OCI-LY7 (cell line): ENCODE measurements at places on chromosomes 7 and 10.

GRCh38 chr10:59180689-59181270, 4.3 kb downstream of the PHYHIPL start:
- no peak for DNase-seq

GRCh38 chr10:79063661-79064492, 4.9 kb upstream of the ZMIZ1 start:
- no peak for DNase-seq

GRCh38 chr7:29365423-29365822, 170.8 kb downstream of the CHN2 start:
- DNase-seq: no peak

DNA sequence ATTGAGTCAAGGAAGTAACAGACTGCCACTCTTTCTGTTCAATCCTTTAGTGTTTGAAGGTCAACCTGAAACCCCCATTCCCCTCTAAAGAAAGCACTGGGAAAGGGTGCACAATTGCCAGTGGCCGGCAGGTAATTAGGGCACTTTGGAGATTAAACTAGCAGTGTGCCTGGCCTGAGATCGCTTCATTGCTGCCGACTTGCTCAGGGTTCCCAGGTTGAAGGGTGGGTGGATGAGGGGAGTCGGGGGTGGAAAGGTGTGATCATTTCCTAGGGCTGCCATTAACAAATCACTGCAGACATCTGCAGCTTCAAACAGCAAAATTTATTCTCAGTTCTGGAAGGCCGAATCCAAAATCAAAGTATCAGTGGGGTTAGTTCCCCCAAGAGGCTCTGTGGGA, 16.3 kb upstream of the BTBD16 start:
- no peak for DNase-seq

DNA sequence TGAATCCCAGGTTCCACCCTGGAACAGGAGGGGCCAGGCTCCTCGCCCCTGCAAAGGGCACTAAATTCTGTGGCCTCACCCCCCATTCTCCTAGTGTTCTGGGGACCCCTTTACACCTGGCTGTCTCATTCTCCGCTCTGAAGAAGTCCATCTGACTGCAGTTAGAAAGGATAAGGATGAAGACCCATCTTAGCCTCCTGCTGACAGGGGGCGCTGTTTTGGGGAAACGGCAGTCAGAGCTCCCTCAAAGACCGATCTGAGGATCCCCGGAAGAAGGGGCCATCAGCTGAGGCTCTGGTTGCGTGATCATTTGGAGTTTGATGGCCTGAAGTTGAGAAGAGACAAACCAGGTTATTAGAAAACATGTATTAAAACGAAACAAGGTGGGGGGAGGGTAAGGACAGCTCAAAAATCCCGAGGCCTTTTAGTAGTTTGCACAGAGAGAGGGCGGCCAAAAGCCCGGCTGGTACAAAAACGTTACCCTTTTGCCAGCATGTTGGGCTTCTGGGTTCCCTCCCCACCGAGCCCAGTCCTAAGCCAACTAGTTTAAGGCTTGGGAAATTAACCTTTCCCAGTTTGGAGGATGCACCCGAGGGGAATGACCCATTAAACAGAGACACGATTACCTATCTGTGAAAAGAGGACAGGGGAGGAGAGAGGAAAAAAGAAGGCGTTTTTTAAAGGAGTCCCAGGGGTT, 102.8 kb downstream of the CHN2 start:
- no peak for DNase-seq

- no peak for DNase-seq
Measured at GRCh38 chr10:536371-536925, 153.0 kb downstream of the DIP2C start.

GRCh38 chr7:120990468-120991118, 2.1 kb downstream of the CPED1 start:
- no peak for DNase-seq

- DNase-seq: no peak
Measured at GRCh38 chr7:28181416-28181815, 821 bp upstream of the JAZF1 start.

- no peak for DNase-seq
Measured at GRCh38 chr7:142477079-142477651, 219.3 kb upstream of the PRSS58 start.
